ENCODE measurements at places on chromosomes 2 and 18.

GRCh38 chr2:69510204-69510603 is 73.0 kb upstream of the NFU1 start:
- DNase-seq, result no peak

- DNase-seq, result no peak
Observed at GRCh38 chr2:174792309-174793025, 28.2 kb upstream of the CHRNA1 start.

GRCh38 chr2:64692401-64692800 is 38.7 kb upstream of the SERTAD2 start:
- DNase-seq, result no peak

DNA sequence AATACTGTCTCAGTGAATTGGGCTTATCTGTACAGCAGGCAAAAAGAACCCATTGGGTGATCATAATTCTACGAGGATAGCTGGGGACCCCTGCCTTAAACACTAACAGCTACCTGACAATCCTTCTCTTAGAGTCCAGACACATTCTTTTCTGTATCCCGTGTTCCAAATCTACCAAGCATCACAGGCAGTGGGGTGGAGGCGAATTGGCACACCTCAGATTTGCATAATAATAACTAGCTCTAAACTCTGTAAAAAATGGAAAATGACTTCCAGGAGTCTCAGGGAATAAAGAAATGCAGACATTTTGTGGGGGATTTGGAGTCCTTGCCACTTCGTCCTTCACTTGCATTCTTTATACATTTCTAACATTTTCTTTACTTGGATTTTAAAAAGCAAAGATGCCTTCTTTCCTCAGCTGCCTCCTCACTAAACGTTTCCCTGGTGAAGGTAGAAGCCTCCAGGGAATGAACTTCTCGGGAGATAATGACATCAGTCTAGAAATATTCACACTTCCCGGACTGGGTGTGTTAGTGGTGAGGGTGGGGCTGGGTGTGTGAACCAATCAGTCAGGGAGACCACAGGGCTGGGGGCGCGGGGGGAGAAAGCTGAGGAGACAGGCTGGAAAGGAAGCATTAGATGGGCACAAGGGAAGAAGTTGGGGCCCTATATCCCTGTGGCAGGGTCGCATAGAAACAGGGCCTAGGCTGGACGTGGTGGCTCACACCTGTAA is 59.1 kb upstream of the BOD1L2 start:
- DNase-seq, result no peak

GRCh38 chr2:148979919-148980277 is 58.6 kb upstream of the LYPD6B start:
- no peak for DNase-seq

- no peak for DNase-seq
Observed at GRCh38 chr18:24766376-24766775, 305.9 kb downstream of the HRH4 start.

DNA sequence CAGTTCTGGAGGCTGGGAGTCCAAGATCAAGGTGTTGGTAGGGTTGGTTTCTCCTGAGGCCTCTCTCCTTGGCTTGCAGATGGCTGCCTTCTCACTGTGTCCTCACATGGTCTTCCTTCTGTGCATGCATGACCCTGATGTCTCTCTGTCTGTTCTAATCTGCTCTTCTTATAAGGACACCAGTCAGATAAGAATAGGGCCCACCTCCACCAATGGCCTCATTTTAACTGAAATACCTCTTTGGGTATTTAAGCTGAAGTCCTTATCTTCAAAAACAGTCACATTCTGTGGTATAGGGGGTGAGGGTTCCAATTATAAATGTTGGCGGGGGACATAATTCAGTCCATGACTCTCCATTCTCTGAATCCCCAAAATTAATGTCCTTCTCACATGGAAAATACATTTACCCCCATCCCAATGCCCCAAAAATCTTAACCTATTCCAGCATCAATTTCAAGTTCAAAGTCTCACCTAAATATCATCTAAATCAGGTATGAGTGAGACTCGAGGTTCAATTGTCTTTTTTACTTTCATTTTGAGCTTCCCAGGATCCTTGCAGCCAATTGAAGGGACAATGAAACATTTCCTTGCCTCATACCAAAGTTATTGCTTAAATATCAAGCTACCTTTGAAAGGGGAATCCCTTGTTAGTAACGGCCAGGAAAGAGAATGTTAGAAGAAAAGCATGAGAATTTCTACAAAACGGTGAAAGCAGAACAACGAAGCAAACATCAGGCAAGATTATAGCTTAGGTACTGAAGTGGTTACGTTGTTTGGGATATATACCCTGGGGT is 20.6 kb upstream of the CNOT11 start:
- DNase-seq, result no peak

- peak; percentile 43 for DNase-seq
Observed at GRCh38 chr2:20823917-20824316, 1.0 kb upstream of the LDAH start.

DNA sequence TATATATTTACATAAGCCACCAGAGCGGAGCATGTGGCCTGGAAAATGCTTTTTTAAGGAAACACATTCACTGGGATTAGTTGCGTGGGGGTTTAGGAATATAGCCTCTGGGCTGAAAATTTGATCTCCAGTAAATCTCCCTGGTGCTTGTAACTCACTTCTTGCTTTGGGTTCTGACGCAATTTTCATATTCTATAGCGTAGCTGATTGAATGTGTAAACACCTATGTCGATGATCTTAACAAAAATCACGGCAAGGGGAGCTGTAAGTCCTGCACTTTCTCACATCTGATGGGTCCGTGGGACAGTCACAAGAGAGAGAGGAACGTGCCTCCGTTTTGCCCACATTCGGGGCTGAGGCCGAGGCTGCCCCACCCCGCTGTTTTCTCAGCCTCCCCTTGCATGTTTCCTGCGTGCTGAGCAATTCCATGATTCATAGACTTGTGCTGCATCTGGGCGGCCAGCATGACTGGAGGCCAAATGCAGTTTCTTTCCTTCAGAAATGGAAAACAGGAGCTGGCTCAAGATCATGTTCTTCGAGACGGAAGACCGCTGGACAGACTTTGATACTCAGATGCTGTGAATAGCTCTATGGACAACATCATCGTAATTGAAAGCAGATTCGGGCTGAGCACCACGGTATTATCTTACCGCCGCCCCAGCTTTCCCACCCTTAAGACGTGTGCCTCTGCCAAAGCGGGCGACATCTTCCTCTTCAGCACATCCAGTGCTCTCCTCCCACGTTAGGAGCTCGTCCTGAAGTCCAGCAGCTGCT is 109.2 kb downstream of the TMEM18 start:
- peak; percentile 48 for DNase-seq

DNA sequence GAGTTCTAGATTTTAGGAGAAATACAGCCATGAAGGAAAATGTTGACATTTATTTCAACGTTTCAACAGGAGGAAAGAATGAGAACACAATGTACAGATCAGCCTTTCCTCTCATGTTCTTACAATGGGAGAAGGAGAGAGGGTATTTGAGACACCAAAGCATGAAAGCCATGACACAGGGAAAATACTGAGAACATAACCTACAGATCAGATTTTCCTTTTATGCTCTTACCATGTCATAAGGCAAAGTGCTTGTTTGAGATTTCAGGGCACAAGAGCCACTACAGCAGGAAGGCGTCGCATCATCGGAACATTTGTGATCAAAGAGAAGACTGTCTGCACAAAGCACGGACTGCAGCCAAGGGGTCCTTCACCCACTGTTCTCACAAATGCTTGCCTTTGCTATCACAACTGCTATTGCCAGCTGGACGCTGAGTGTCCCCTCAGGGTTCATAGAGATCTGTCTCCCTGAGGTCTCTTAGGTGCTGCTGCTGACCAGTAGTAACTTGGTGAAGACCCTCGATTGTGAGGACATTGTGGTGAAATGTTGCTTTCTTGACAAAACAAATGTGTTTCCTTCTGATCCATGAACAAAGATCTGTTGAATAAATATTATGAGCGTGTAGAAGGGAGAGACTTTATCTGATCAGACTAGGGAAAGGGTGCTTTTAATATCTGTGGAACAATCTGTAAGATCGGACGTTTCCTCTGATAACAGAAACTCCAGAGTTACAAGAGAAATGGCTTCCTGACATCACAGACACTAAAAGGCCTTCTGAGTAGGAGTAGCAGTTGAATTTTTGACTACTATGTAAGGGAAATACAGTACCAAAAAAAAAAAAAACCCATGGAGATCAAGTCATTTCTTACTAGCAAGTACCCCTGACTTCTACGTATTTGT is 6.4 kb upstream of the IL1RL1 start:
- no peak for DNase-seq

DNA sequence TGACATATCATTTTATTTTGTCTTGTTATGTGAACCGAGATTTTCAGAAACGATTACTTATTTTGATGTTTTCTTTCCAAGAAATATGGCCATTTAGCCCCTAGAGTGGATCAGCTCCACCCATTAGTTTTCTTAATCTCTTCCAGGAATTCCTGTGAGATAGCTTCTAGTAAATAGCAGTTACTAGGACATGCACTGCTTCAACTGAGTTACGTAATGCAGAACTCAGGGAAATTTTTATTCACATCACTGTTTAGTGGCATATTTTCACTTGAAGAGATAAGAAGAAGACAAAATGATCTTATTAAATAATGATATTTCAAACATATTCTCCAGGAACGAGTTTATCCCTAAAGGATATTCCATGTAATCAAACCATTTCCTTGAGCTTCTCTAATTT is 573.5 kb upstream of the CNTNAP5 start:
- DNase-seq, result no peak

DNA sequence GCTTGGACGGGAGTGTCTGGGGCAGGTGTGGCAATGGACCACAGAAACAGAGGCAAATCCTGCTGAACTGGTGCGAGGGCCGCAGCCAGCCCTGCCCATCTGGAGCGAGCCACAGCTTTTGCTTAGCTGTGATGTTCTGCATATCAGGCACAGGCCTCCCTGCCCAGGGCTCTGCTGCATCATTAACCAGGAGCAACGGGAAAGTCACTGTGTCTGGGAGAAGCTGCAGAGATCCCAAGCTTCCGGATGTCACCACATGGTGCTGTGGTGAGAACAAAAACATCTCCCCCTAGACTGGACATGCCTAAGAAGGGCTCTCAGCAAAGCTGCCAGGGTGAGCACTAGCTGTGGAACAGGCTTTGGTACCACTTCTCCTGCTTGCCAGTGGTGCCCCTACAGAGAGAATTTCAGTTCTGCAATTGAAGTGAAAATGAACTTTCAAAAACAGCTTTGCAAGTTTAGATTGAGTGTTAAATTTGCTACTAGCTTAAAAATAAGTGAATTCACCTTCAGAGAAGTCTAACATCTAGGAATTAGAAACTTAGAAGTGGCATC is 172.9 kb upstream of the MYT1L start:
- no peak for DNase-seq

- DNase-seq, result no peak
Observed at GRCh38 chr2:99458529-99458928, 31.3 kb downstream of the REV1 start.

- DNase-seq, result no peak
Observed at GRCh38 chr2:10906926-10907625, 4.7 kb upstream of the KCNF1 start.

DNA sequence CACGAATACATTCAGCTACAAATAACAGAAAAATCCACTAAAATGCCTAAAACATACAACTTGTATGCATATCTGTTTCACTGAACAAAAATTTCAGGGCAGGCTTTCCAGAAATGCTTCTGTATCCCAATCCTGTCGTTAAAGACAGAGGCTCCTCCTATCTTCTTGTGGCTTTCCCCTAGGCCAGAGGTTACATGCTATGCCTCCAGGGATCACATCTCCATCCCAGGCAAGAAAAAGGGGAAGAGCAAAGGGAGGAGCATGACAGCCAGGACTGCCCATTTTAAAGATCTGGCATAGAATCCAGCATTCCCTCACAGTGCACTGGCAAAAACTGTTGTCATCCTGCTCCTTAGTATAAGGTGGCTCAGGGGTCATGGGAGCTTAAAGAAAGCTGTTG is 268.7 kb upstream of the SETBP1 start:
- DNase-seq, result no peak

DNA sequence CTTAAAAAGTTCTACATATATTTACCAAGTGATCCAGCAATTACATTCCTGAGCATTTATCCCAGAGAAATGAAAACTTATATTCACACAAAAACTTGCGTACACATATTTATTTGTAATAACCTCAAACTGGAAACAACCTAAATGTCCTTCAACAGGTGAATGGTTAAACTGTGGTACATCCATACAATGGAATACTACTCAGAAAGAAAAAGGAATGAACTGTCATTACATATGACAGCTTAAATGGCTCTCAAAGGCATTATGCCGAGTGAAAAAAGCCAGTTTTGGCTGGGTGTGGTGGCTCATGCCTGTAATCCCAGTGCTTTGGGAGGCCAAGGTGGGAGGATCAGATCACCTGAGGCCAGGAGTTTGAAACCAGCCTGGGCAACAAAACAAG is 79.1 kb upstream of the DYNC1I2 start:
- no peak for DNase-seq

DNA sequence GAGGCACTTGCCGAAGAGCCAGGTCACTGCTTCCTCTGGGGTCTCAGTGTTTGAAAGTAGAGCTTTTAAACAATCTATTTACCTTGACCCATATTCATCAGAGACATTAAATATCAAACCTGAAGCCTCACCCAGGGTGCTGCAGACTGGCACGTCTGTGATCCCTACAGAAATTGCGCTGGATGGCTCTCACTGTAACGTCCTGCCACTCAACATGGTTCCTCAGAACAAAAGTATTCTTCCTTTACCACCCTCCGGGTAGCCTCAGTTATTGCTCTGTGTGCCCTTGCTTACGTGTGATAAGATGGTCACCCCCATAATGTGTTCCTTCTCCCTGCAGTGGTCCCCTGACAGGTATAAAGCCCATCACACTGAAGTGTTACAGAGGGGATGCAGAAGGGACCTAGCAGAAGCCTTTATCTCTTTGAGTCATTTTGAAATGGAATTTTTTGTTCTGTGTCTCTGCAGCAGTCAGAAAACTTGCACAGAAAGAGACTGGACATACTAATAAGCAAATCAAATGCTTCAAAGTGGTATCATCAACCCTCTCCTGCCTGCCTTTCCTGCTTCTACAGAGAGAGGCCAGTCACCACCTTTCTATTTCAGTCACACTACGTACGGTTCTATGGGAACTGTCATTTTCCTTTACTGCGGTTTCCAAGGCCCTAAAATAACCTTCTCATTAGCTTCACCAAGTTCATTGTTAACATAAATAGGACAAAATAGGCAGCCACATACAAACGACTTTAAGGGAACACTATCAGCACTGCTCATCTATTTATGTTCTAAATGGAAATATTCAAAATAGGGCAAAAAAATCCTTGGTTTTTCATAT is 86.8 kb downstream of the METTL8 start:
- no peak for DNase-seq

DNA sequence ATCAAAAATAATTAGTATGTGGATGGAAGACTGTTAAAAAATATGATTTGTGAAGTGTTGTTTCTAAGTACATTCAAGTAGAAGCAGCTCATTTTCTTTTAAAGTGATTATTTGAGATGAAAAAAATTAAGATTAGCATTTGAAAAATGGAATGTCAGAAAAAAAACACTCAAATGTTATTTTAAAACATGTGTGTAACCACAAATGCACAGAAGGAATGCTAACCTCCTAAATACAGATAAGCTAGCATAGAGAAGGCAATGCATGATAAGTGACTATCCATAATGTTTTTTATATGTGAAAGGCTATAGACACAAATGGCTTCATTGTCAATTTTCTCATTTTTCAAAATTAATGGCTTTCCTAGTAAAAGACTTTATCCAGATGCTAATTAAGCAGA is 198.9 kb downstream of the NYAP2 start:
- DNase-seq, result no peak
